ENCODE measurements at places on chromosomes 12 and 14.

DNA sequence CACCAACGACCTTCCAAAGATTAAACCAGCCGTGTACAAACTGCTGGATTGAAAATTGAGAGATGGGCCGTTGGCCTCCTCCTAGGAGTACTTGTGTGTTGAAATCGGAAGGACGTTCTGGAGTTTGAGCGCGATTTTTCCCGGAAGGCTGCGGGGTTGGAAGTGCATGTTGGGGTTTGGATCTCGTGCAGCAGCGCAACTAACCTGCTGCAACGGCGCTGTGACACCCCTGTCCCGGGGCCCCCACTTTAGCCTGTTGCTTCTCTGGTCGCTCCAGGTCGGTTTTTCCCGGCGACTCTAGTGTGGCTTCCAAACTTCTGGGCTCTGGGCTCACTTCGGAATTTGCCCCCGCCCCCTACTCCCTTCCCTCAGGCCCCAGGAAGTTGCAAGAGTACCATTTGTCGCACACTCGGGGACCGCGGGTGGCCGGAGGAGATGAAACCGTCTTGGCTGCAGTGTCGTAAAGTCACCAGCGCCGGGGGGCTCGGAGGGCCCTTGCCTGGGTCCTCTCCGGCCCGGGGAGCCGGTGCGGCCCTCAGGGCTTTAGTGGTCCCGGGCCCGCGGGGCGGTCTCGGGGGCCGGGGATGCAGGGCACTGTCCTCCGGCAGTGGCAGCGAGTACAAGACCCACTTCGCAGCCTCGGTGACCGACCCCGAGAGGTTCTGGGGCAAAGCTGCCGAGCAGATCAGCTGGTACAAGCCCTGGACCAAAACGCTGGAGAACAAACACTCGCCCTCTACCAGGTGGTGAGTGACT, at the start of gene ACSS3:
Gene ACSS3 (plus strand): TSS at position 394 of the 756 bp plus-strand sequence. CDS start 42 bp downstream, at position 436.
- DNase-seq: no peak

GRCh38 chr14:61037215-61037614, 56.2 kb downstream of the SLC38A6 start:
- DNase-seq: no peak

- no peak for DNase-seq
Observed at GRCh38 chr12:129753586-129753985, 150.2 kb downstream of the TMEM132D start.

DNA sequence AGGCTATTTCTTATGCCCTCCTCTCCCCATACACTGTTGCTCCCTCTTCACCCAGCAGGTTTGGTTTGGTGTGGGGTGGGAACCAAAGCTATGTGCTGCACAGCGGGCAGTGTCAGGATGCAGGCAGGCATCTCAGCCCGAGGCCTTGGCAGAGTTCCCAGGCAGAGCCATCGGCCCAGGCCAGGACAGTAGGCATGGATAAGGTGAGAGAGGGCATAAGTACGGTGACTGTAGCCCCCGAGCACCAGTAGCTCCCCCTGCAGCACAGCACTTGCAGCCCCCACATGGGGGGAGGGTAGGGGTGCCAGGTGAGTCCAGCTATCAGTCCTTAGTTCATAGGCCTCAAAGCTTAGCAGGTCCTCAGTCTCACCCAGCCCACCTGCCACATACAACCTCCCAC, 7.2 kb downstream of the KLHL33 start:
- no peak for DNase-seq

DNA sequence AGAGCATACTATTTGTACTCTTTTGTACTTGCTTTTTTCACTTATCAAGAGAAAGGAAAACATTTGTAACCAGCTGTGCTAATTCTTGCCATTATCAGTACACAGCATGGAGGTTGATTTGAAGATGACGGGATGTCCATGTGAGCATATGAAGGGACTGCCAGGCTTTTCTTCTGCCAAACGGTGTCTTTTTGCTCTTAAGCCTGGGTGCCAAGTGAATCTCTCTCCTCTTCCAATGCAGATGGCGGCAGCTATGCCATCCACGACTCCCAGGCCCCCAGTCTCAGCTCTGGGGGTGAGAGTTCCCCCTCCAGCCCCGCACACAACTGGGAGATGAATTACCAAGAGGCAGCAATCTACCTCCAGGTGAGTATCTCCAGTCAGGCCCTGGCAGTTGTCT, 38.9 kb downstream of the TPCN1 start:
- no peak for DNase-seq

DNA sequence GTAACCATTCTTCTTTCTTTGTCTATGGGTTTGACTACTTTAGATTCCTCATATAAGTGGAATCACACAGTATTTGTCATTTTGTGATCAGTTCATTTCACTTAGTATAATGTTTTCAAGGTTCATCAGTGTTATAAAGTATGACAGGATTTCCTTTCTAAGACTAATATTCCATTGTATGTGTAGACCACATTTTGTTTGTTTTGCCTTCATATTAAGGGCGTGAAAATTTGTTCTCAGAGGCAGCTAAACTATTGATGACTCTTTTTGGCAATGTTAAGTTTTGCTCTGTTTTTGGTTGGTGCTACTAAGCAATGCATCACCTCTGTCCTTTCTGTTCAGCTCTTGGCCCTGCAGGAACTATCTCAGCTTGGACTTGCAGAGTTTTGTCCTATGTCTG, 1.7 kb upstream of the KLRG1 start:
- DNase-seq: no peak

DNA sequence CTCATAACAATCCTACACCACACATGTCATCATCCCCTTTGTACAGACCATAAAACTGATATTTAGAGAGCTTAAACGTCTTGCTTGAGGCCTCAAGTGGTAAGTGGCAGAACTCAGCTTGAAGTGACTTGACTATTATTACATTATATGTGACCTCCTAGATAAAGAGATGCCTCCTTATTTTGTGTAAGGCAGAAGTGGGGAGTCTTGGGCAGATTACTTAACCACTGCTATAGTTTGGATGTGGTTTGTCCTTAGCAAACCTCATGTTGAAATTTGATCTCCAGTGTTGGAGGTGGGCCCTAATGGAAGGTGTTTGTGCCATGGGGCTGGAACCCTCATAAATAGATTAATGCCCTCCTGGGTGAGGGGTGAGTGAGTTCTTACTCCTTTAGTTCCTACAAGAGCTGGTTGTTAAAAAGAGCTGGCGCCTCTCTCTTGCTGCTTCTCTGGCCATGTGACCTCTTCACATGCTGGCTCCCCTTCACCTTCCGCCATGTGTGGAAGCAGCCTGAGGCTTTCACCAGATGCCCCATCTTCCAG, 37.4 kb downstream of the RCOR1 start:
- no peak for DNase-seq

GRCh38 chr14:67191768-67192290, 2.6 kb downstream of the GARIN2 start:
- DNase-seq: no peak

DNA sequence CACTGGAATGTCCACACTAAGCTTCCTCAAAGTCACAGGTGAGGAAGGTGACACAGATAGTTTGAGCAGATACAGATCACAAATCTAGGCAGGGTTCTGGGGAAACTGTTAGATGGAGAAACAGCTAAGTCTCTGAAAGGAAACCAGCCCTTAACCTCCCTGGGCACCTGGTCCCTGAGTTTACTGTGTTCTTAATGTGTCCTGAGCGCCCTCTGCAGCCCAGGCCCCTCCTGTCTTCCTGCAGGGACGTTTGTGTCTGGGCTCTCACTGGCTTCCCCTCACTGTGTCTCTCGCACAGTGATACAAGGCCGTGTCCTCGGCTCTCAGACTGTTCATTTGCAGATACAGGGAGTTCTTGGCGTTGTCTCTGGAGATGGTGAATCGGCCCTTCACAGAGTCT, 684.3 kb downstream of the TMEM121 start:
- no peak for DNase-seq

DNA sequence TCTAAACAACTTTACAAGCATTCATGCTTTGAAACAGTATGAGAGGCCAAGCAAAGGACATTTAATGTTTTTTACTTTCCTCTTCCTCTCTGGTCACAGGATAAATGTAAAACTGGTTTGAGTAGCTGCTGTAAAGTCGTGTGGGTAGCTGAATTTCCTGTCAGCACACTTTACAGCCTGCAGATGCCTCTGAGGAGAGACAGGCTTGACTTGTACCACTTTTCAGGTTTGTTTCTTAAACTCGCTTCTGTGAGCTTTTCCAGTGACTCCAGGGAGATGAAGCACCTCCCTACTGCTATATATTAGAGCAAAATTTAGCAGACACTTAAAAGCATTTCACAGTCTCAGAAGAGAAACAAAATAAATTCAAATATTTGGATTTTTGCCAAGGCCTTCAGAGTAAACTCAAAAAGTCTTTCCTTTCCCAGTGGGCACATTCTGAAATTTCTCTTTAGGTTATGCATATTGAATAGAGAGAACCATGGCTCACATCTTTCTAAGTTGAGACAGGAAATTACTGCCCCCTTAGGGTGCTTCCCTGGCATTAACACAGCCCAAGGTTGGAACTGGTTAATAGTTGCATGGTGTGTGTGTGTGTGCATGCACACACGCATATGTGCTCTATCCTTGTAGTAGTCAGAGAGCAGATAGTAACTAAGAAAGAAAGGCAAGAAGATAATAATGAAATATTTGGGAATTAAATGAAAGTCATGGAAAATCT, 557.3 kb upstream of the MIS18BP1 start:
- DNase-seq: no peak

GRCh38 chr12:6450869-6451347, 934 bp upstream of the TAPBPL start:
- DNase-seq: no peak

DNA sequence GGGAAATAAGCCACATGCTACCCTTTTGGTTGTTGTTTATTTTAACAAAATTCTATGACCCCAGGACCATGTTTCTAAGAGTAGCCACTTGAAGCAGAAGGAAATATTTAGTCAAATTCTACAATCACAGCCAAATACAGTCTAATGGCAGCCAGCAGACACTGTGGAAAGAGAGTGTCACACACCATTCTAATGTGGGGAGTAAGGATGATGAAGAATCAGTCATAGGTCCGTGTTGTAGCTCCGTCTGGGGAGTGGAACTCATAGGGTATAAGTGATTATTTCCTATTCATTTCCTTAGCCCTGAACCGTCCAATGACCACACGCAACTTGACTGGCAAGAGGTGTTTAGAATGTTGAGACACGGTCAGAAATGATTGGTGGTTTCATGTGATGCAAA, 461.2 kb downstream of the DPF3 start:
- no peak for DNase-seq

GRCh38 chr14:76208340-76208739, 56.6 kb downstream of the GPATCH2L start:
- no peak for DNase-seq

DNA sequence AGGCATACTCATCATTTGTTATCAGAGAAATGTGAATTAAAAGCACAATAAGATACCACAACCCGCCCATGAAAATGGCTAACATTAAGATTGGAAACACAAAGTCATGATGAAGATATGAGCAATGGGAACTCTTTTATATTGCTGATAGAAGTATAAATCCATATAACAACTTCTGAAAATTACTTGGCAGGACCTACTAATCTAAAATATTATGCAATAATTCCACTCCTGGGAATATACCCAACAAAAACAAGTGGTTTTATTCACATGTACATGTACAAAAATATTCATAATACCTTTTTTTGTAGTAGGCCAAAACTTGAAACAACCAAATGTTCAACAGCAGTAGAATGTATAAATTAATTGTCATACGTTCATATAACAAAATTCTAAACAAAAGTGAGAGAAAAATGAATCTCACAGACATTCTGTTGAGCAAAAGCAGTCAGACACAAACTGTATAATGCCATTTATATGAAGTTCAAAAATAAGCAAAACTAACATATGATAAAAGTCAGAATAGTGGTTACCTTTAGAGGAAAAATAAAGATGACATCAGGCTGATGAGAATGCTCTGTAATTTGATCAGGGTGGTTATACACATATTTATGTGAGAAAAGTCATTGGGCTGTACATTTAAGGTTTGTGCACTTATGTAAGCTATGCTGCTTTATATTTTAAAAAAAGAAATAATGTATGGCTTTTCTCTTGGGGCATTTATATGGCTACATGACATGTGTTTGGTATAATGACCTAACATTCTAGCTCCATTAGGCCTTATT, 309.2 kb upstream of the KITLG start:
- no peak for DNase-seq

DNA sequence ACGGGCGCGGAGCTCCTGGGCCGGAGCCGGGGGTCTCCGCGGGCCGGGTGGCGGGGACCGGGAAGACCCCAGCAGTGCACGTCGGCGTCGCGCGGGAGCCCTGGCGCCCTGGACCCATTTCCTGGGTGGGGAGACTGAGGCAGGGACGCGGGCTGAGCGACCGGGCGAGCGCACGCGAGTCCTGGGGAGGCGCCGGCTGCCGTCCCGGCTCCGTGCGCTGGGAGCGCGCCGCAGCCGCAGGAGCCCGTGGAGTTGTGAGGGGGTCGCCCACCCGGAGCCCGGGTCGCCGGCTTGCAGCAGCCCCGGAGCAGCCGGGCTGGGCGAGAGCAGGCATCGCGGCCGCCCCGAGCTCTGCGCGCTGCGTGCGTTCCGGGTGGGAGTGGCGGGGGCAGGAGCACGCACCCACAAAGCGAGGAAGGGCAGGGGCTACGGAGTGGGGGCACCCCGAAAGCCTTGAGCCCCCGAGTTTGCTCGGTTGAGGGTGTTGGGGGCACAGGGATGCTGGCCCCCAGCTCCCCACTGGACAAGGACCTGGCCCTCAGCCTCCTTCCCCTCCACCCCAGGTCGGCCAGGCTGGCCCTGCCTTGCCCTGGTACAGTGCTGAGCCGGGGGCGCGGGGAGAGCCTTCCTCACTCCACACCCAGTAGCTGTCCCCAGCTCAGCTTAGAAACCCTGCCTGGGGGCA, 620 bp downstream of the MMP17 start:
- DNase-seq: no peak

GRCh38 chr12:58889557-58889956, 30.7 kb downstream of the LRIG3 start:
- DNase-seq: no peak

- no peak for DNase-seq
Observed at GRCh38 chr12:46174061-46174662, 94.7 kb downstream of the SLC38A1 start.

DNA sequence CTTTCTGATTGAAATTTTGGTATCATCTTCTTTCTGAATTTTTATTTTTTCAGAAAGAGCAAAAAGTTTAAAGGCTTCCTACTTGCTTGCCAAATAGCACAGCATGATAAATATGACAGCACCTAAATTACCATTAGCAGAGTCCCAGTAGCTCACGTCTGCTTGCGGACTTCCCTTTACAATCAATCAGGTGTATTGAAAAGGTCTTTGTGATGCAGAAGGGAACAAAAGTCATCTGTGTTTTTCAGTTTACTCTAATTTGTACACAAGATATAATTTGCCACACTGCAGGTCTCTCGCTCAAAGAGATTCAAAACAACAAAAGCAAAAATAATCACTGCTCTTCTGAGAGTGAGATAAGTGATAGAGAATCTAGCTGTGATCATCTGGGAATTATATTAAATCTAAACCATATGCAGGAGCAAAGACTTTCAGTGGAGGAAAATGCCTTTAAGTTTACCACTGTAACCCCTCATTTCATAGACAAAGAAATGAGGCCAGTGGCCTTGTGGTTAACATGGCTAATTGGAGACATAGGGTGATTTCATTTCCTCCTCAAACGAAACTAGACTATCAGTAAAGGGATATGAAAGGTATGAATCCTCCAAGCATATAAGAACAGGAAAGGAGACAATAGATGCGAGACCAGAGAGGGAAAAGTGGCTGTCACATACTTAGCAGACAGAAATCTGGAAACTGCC, 240.8 kb upstream of the TMPO start:
- no peak for DNase-seq

Data from cortex of kidney (tissue), 1 donor.